Activated T-cell treated with anti-CD3 and anti-CD28 coated beads for 24 hours (primary cell): ENCODE measurements at places on chromosomes 4 and X.

GRCh38 chr4:53101191-53101581 lies 239.1 kb downstream of the RASL11B start:
- DNase-seq = no peak

- DNase-seq = no peak
Observed at GRCh38 chr4:162727232-162727631, 439.5 kb downstream of the NAF1 start.

- DNase-seq = no peak
Observed at GRCh38 chr4:1137850-1138249, 24.5 kb upstream of the RNF212 start.

- DNase-seq = no peak
Observed at GRCh38 chrX:105167233-105167632, 53.3 kb downstream of the TEX13A start.

GRCh38 chrX:84186603-84187532 lies 1.1 kb downstream of the RPS6KA6 start:
- no peak for DNase-seq

GRCh38 chrX:13652287-13652793 lies 601 bp upstream of the TCEANC start:
- DNase-seq = no peak

DNA sequence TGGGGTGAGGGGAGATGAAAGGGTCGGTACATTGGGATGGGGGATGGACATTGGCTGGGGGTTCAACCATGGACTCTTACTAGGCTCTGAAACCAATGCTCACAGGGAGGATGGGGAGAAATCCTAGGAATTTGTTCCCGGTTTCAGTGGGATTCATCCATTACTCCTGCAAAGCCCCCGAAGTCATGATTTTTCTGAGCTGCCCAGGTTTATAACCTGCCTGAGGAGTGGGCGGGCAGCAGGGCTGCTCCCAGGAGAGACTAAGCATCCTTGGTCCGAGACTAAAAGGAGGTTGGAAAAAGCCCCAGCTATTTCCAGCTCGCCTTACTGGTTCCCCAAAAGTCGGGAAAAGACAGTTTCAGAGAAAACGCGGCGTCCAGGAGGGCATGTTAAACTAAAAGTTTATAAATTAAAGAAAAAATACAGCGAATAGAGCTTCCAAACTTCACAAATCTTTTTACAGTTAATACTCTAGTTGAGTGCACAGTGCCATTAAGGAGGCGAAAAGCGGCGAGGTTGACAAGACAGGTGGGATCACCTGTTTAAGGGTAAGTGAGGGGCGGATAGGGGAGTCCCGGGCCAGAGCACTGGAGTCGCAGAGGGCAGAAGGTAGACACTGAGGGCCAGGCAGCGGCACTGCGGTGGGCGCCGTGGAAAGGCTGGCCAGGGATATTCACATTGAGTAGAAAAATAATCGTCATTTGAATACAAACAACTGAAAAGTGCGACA lies 3.7 kb downstream of the NKX3-2 start:
- DNase-seq = no peak

- DNase-seq = no peak
Observed at GRCh38 chr4:114082348-114082747, 102.9 kb upstream of the ARSJ start.
